ENCODE measurements at places on chromosomes 2 and 18.

GRCh38 chr18:48306838-48307237 is 102.3 kb downstream of the ZBTB7C start:
- DNase-seq, result no peak

DNA sequence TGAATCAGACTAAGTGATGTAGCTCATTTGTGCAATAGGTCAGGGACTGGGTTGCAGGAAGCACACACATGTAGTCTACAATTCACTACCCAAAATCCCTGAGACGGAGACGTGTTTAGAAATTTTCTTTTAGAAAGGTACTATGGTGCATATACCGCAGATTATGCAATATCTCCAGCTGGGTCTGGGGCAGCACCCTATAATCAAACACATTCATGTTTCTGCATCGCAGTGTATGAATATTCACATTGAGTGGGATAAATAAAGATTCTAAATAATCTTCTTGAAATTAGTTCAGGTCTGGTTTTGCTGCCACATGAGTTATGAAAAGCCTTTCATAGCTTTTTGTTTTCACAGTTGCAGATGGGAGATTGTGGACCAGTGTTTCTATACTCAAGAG is 395.7 kb upstream of the FANCL start:
- no peak for DNase-seq

- no peak for DNase-seq
These were observed 106.3 kb downstream of the FTCDNL1 start for GRCh38 chr2:199744724-199745123.

GRCh38 chr2:64130333-64130732 is 13.9 kb downstream of the PELI1 start:
- no peak for DNase-seq

DNA sequence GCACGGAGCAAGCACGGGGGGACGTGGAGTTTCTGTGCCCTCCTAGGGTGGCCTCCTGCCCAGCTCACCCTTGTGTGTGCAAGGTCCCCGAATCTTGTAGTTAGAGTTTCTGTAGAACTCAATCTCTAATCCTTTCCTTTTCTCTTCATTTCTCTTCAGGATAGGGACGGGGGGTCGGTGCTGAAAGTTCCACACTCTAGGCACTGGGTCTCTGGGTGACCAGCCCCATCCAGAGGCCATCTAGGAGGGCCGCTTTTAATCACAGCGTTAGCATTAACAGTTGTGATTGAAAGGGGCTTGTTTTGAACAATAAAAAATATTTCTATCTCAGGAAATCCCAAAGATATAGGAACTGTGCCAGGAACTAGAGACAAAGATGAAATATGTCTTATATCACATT is 10.5 kb downstream of the SOCS6 start:
- no peak for DNase-seq

- DNase-seq, result no peak
These were observed 44.0 kb downstream of the GPR155 start for GRCh38 chr2:174442546-174443510.

DNA sequence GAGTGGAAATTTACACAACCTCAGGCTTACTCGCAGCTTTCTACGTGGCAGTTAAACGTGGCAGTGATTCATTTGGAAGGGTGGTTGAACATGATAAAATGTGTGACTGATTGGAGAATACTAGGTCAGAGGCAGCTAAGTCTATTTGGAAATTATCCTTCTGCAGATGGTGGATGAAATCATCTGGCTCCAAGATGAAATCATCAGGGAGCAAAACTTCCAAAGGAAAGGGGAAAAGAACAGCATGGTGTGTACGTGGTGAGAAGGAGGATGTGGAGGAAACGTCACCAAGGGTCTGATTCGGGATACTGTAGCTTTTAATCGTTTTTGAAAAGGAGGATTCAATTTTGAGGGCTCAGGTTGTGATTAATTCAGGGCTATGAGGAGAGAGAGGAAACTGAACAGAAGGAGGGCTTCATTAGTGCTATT is 47.9 kb downstream of the COL3A1 start:
- DNase-seq, result no peak

DNA sequence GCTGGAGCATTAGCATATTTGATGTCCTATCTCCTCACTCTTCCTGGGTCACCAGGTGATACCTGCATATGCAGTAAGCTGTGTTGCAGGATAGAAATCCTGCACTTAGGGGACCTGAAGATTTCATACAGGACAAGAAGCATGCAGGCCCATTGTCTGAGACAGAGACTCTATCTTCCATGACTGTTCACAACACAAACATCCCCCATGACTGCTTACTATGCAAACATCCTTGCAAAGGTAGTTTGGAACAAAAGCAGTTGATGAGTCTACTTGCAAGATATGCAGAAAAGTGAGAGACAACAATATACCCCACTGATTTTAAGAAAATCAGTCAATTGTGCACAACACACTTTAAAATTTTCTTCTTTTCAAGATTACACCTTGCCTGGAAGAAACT is 108.6 kb upstream of the ZEB2 start:
- DNase-seq, result no peak

GRCh38 chr2:4381049-4381448 is 677.7 kb downstream of the DCDC2C start:
- no peak for DNase-seq

DNA sequence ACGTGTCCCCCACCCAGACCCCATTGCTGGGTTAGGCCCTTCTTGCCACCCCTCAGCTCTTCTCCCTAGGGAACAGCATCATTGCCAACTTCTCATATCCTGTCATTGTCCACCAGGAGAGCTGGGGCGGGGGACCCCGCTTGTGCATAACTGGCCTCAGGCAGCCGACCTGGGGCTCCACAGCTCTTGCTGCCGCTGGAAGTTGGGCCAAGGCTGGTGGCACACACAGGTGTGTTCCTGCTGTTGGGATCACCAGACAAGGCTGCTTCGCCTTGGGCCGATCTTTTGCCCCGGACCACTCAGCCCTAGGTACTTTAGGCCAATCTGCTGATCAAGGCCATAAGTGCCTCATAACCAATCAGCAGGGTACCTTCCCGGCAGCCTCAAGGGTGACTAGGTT is 28.6 kb downstream of the TPRKB start:
- DNase-seq, result no peak

DNA sequence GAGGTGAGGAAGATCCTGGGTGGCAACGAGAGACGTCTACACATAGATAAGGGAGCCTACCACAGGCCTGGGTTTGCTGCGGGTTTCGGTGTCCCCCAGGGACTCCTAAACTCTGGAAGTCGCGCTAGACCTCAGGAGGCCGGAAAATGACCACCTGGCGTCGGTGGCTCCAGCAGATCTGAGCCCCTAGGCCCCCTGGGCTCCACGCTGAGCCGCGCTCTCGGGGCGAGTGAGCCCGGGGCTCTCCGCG is 987 bp upstream of the DLX1 start:
- DNase-seq, result no peak

GRCh38 chr2:42238644-42239288 is 69.6 kb downstream of the EML4 start:
- DNase-seq, result no peak

- no peak for DNase-seq
These were observed 391.2 kb downstream of the STK39 start for GRCh38 chr2:167856190-167856589.

GRCh38 chr2:118558846-118559245 is 288.6 kb downstream of the EN1 start:
- DNase-seq, result no peak

GRCh38 chr18:28793901-28794300 is 617.0 kb upstream of the CDH2 start:
- DNase-seq, result no peak

DNA sequence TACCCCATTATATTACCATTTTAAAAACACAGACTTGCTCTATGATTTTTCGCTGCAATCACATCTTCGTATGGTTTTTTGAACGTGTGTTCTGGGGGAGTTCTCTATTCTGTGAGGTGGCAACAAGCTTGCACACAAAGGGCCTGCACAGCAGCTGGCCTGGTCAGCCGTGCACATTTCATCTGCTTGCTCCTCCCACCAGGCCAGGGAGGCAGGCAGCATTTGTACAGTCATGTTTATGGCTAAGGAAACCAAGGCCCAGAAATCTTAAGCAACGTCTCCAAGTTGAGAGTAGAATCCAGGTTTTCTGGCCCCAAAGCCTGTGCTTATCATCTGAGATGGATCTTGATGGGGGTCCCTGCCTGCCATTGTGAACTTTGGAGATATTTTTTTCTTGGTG is 106.4 kb upstream of the SMIM21 start:
- no peak for DNase-seq

GRCh38 chr18:22165049-22165602 is 4.3 kb upstream of the GATA6 start:
- no peak for DNase-seq

DNA sequence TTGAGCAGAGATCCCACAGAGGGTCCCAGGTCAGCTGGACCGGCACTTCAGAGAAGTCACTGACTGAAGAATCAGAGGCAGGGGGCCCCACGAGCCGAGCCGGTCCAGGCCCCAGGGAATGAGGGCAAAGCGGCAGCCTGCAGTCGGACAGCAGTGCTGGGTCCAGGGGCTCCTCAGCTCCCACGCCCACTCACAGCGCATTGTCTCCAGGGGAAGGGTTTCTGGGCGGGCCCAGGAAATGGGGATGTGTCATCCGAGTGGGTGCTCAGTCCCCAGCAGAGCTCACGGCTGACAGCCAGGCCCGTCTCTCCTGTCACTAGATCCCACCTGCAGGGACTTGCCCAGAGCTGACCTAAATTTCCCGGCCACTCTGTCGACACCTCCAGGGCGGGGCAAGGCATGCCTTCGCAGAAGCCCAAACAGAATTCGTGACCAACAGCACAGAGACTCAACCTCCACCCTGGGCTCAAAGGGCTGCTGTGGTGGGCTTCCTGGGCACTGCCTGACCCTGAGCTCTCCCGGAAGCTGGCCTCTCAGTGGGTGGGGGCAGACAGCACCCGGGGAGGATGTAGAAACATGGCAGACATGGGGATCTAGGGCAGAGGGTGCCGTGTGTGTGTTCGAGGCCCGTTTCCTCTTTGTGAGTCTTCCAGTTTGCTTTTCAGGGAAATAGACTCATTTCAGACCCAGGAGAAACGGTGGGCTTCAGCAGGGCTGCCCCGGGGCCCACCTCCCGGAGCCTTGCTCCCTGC is 42.1 kb upstream of the TAF1B start:
- DNase-seq, result no peak

DNA sequence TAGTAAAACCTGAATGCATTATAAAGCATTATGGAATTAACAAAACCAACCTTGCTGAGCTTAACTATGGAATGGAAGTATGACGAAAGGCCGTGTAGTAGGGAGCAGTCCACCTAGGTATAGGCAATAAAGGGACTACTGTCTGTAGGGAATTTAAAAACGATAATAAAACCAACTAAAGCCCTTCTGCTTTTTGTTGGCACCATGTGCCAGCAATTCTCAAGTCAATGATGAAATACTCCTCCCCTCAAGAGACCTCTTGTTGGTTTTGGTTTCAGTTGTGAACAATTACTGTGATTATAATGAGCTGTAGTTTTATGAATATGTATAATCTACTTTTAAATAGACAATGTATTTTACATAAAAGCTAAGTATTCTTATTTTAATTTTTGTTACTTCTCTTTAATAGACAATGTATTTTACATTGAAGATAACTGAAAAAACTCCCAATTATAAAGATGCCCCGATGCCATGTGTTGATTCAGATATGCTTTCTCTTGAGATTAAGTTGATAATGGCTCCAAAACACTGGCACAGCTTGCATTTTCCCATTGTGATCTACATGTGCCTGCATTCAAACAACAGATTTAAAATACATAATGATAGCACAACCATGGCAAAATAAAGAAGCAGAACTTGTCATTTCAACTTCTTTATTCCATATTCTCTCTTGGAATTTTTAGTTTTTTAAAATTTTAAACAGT is 55.5 kb upstream of the ZDBF2 start:
- no peak for DNase-seq

GRCh38 chr2:161414042-161415033 is 1.8 kb upstream of the TBR1 start:
- DNase-seq, result no peak

GRCh38 chr2:128641421-128642080 is 322.9 kb upstream of the HS6ST1 start:
- DNase-seq, result no peak

DNA sequence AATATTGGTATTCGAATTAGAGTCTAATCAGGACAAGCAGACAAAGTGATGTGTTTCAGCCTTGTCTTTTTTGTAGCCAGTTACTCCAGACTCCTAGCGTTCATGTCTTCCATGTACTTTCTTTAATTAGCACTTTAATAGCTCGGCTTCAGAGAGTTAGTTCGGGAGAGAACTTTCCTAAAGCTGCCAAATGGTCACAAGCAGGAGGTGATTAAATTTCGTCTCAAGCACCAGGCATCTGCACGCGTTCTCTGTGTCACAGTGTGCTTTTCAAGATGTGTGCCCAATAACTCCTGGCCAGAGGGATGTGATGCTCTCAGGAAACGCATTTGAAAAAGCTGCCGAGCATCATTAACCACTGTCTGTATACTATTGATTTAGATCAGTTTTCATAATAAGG is 790.8 kb downstream of the SOCS6 start:
- DNase-seq, result no peak

GRCh38 chr2:23241611-23242245 is 143.3 kb upstream of the KLHL29 start:
- no peak for DNase-seq

GRCh38 chr18:25279961-25280360 is 72.0 kb downstream of the ZNF521 start:
- no peak for DNase-seq

GRCh38 chr2:122166820-122167219 is 411.4 kb downstream of the TSN start:
- DNase-seq, result no peak

- no peak for DNase-seq
These were observed 835.9 kb upstream of the CHAC2 start for GRCh38 chr2:52931660-52932059.

- DNase-seq, result no peak
These were observed 123.1 kb downstream of the PRPF40A start for GRCh38 chr2:152594022-152594766.

GRCh38 chr2:239290618-239291474 is 110.0 kb downstream of the HDAC4 start:
- DNase-seq, result no peak

DNA sequence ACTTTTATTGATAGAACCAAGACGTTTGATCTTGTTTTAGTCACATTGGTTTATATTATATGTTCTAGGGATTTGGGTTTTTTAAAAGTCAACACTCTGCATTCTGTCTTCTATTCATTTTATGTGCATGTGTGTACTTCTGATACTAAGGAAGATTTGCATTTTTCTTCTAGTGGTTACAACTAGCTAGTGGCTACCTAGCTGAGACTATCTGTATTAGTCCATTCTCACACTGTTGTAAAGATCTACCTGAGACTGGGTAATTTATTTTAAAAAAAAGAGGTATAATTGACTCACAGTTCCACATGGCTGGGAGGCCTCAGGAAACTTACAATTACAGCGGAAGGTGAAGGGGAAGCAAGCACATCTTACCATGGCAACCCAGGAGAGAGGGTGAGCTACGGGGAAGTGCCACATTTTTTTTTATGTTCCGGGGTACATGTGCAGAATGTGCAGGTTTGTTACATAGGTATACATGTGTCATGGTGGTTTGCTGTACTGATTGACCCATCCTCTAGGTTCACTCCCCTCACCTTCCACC is 69.9 kb downstream of the SP100 start:
- DNase-seq, result no peak

GRCh38 chr2:231033147-231034132 is 3.9 kb upstream of the C2orf72 start:
- DNase-seq, result no peak

Measured in NCI-H187 (cell line).